Activated CD8-positive, alpha-beta memory T cell treated with anti-CD3 and anti-CD28 coated beads, Interleukin-2, amount 10 ng/mL, durations not matched to agents 7 days and 5 days (primary cell): ENCODE measurements at places on chromosomes 4 and X. TPM values are rescaled to one million over a fixed set of nuclear protein-coding genes. Genes with fewer than 3 reads are reported as not detected.

DNA sequence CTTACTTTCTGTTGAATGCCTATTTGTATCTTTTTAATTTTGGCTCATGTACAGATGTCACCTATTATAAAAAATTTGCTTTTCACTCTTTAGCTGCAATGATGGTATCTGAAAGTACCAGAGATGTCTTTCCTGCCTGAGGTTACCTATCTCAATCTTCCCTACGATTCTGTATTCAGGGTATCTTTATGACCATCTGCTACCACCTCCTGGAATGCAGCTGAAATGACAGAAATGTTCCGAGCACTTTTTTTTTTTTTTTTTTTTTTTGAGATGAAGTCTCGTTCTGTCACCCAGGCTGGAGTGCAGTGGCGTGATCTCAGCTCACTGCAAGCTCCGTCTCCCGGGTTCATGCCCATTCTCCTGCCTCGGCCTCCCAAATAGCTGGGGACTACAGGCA lies 136.4 kb downstream of the REPS2 start:
- DNase-seq, result no peak

GRCh38 chr4:77758804-77759203 lies 60.4 kb downstream of the CNOT6L start:
- no peak for DNase-seq

- no peak for DNase-seq
Observed at GRCh38 chrX:12139934-12140611, 1.8 kb downstream of the FRMPD4 start.

DNA sequence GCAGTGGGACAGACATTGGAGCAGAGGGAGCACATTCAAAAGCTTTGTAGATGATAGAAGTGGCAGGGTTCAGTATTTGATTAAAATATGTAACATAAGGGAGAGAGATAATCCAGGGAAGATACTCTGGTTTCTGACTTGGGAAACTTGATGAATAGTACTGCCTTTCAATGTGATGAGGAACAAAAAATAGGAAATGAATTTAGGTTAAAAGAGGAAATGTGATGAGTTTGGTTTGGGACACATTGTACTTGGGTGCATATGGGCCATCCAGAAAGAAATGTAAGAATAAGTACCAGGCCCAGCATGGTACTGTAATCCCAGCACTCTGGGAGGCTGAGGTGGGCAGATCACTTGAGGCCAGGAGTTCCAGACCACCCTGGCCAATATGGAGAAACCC lies 20.9 kb upstream of the NDNF start:
- DNase-seq, result no peak

DNA sequence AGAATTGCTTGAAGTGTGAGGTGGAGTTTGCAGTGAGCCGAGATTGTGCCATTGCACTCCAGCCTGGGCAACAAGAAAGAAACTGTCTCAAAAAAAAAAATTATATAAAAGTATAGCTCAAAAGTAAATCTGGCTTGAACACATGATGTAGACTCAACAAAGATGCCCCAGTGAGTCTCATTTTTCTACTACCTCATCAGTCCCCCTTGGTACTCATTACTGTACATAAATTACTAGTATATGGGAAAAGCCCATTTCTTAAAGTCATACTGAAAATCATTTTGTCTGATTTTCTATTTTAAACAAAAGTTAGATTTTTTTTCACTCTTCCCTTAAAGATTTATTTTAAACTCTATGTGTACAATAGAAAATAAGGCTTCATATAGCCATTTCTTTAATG lies 39.2 kb downstream of the FAM241A start:
- no peak for DNase-seq

GRCh38 chrX:133549295-133549933 lies 134.1 kb upstream of the GPC4 start:
- DNase-seq, result no peak

DNA sequence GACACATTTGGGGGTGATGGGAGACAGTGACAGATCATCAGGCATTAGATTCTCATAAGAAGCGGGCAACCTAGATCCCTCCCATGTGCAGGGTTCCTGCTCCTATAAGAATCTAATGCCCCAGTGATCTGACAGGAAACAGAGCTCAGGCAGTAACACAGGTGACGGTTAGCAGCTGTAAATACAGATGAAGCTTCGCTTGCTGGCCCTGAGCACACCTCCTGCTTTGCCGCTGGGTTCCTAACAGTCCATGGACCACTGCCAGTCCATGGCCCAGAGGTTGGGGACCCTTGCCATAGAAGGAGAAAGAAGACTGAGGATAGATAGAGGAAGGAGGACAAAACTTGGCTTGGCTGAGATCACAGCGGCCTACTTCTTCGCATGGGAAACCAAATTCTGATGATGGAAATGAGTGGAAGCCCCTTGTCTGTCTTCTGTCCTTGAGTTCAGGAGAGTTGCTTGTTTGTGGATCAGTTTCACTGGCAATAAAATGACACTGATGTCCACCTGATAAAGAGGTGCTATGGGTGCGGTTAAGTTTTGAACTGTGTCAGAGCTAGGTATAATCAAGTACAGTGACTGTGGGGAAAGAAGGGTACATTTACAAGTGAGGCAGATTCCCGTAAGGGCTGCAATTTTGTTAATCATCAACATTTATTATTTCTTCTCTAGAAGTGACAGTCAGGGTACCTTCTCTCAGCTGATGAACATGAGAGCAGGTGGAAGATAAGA lies 1.7 kb upstream of the TIFA start:
- DNase-seq, result peak; percentile 58

GRCh38 chr4:152529880-152530279 lies 6.0 kb downstream of the FBXW7 start:
- no peak for DNase-seq

DNA sequence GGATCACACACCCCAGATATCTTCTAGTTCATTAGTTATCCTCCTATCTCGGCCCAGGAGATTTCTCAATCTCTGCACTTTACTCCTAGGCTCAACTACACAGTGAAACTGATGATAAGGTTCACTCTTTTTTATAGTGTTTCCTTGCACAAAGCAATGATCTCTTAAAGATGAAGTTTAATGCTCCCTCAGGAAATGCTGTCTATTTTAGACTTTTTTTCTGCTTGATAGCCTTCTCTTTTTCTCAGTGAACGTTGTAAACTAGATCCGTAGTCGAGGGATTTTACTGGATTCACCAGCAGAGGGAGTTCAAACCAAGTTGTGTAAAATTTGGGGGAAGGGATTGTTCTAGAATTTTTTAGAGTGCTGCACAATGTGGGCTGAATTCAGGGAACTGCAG lies 269.6 kb downstream of the GBA3 start:
- no peak for DNase-seq

GRCh38 chr4:24244663-24245490 lies 339.5 kb downstream of the DHX15 start:
- no peak for DNase-seq

DNA sequence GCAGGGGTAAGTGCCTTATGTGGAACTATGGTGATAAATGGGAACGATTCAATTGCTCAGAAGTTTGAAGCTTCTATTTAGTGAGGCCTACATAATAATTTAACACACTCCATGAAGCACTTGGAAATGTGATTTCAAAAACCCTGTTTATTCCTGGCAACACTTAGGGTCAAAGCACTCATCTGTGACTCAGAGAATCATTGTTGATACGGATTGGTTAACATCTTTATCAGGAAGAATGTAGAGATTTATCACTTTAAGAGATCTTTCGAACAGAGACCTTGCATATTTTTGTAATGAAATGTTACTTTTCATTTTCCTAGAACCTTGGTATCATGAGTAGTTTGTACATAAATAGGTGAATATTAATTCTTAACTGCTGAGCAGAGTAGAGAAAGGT lies 269.1 kb upstream of the SLIT2 start:
- DNase-seq, result no peak

- DNase-seq, result no peak
Observed at GRCh38 chrX:14029039-14029424, 660 bp downstream of the GEMIN8 start.

GRCh38 chrX:82756272-82756671 lies 751.8 kb upstream of the POU3F4 start:
- no peak for DNase-seq

DNA sequence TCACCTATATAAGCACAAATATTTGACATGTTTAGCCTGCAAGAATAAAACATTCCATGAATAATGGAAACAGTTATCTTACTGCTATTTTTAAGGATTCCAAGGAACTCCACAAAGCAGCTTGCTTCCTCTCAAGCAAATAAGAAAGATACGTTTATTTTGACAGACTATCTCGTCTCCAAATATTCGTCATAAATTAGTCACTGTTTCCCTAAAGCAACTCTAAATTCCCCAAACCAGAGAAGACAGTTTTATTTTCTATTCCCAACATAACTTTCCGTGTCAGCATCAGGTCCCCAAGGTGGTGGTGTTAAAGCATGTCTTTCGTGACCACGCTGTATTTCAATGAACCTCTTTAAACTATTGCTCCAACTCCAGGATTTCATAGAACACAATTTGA lies 24.3 kb upstream of the DKK2 start:
- no peak for DNase-seq

- DNase-seq, result no peak
Observed at GRCh38 chr4:25760518-25761157, 102.2 kb downstream of the SEL1L3 start.

- no peak for DNase-seq
Observed at GRCh38 chr4:103567591-103567990, 152.2 kb downstream of the TACR3 start.

DNA sequence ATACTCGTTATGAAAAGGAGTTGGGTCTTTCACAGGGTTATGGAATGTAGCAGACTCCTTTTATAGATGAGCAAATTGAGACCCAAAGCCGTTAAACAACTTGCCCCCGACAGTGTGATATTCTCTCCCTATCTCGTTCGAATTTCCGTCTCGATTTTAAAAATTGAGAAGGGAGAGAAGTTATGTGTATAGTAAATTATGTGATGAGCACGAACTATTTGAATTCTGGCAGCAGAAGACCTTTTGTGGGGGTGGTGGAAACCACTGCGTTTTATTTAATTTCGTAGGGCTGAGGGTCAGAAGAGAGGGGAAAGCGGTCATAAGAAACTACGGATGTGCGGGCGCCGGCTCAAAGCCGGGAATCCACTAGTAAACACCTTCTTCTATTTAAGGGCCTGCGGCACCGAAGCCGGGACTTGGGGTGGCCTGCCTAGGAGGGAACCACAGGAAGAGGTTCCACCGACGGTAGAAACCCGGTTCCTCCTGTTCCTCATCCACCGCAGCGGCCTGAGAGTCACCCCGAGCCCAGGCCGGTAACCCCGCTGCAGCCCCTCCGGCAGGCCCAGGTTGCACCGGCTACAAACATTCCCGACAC lies 1.5 kb upstream of the DDX3X start:
- DNase-seq, result peak; percentile 67

- DNase-seq, result no peak
Observed at GRCh38 chr4:15989424-15989823, 26.4 kb upstream of the FGFBP2 start.

DNA sequence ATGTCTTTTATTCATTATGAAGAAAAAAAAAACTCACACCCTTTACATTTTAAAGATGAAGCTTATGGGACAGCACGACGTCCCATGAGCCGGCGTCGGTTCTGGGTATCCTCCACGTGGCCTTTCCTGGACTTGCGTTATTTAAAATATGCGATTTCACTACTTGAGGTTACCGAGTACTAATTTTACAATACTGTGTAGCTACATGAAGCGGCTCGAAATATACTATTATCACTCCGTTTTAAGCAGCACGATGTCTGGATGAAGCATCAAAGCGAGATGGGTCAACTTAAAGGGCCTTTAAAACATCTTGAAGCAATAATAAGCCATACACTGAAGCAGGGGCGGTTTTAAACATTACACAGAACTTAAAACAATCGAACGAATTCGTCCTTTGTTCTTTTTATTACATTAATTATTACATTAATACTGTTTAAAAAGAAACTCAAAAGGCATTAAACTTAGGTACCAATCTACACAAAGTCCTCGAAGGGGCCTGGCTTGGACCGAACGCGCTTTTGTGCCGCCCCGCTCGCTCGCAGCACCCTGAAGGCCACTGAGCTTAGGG lies 1.4 kb upstream of the KLF3 start:
- DNase-seq, result no peak

DNA sequence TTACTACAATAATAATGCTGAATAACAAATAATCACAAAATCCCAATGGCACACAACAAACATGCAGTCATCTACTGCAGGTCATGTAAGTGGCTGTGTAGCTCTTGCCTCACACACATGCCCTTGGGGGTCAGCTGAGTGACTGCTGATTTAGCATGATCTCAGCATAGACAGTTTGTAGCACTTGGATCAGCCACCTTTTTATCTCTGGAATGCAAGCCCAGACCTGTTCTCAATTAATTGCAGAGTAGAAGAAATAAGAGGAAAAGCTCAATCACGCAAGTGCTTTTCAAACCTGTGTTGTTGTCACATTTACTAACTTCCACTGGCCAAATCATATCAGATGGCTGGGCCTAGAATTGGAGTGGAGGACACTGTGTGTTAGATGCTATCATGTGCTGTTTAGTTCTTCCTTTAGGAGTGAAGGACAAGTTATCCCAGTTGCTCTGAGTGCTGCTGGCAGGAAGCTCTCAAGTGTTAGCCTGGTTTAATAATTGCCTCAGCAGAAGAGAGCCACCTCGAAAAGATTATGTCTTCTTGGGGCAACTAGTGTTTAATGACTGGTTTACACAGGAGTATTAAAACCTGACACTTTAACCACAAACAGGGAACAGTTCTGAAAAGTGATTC lies 128.3 kb upstream of the EPHA5 start:
- DNase-seq, result no peak

DNA sequence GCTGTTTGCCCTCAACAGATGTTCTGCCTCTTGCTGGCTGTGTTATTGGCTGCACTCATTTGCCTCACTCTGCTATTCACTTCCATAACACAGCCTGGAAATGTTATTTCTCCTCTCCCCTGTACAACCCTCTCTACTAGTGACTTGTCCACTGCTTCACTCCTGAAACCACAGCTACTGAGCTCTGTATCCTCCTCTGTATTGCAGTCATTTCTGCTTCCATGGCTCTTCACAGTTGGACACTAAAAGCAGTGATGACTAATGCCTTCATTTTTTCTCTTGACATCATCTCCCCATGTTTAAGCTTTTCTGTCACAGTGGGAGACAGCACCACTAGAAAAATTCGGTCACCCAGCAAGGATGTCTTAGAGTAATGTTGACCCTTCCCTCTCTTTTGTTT lies 123.0 kb upstream of the PPP1R2C start:
- no peak for DNase-seq

DNA sequence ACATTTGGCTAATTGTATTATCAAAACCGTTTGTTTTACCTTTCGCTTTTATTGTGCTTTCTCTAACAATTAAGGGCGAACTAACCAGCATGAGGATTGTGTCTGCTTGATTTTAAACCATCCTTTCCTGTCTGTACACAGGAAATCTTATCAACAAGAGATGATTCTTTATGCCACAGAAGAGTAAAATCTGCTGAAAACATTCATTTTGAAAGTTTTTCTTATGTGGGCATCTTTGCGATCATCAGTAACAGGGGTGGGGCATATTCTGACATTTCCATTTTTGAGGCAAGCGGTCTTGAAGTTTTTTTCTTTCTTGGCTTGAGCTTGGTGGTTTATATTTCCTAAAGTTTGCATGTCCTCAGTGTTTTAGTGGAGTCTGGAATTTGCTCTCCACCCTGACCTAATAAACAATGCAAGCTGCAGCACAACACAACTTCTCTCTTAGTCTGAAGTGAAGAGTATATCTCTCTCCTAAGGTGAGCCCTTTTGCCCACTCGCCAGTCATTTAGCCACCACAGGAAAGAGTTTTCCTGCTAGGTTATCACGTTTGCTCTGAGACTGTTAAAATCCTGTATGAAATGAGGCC lies 26.6 kb downstream of the NFKB1 start:
- DNase-seq, result peak; percentile 58

- no peak for DNase-seq
Observed at GRCh38 chr4:13988353-13989305, 361.1 kb upstream of the BOD1L1 start.

USP51 gene
- total RNA-seq, result 0.88 TPM

SPANXB1 gene
- not detected for total RNA-seq

ASB12 gene
- total RNA-seq, result not detected

CXCL3 gene
- total RNA-seq, result not detected

UGT2A3 gene
- not detected for total RNA-seq
